ENCODE measurements at places on chromosomes 1 and 21.

GRCh38 chr1:42214447-42214871 lies 49.9 kb upstream of the GUCA2A start:
- no peak for DNase-seq

- peak; percentile 97 for DNase-seq
Observed at GRCh38 chr1:200483491-200484143, 73.8 kb upstream of the ZNF281 start.

- DNase-seq: no peak
Observed at GRCh38 chr1:39977202-39977601, 22.3 kb downstream of the MFSD2A start.

- DNase-seq: no peak
Observed at GRCh38 chr1:211910113-211910884, 79.7 kb upstream of the LPGAT1 start.

- DNase-seq: peak; percentile 61
Observed at GRCh38 chr1:17438318-17439249, 893 bp downstream of the RCC2 start.

DNA sequence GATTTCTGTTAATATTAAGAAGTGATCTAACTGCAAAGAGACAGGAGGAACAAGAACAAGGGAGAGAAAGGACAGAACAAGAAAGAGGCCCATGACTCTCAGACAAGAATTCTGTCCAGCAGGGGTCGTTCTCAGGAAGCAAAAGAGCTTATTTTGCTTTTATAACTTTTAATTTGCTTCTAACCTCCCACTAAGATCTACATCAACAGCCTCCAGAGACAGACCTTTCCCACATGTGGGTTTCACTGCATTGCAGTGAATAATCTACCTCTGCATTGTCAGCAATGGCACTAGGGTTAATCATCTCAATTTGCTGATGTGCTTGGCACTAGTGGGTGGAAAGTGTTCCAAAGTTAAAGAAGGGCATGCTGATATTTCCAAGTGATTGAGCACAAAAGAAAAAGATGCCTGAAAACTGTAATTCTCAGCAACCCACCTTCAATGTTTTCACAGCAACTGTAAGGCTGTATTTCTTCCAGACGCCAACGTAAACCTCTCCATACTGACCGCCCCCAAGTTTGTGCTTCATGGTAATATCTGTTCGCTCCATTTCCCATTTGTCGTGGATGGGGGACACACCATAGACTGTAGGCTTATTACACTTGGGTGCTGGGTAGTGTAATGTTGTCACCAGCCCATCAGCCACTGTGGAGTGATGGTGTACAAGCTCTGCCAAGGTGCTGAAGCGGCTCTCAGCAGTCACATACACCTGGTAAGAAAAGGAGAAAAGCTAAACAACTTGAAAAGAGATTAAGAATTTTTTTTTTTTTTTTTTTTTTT lies 39.5 kb downstream of the TOR3A start:
- peak; percentile 62 for DNase-seq

DNA sequence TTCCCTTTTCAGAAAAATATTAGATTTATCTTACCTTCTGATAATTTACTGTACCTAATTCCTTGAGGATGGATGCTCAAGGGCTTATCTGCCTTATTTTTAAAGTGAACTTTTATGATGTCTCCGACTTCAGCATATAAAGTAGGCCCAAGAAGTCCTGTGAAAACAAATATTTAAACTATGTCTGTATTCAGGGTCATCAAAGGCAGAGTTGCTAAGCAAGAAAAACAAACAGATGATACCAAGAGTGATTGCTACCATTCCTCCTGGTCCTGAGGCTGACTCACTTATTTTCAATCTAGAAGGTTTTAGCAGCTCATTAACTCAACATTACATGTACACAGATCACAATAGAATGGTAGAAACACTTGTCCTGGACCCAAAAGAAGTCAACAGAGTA lies 14.1 kb downstream of the F5 start:
- DNase-seq: no peak

GRCh38 chr1:201299968-201300367 lies 16.7 kb downstream of the PKP1 start:
- peak; percentile 68 for DNase-seq

DNA sequence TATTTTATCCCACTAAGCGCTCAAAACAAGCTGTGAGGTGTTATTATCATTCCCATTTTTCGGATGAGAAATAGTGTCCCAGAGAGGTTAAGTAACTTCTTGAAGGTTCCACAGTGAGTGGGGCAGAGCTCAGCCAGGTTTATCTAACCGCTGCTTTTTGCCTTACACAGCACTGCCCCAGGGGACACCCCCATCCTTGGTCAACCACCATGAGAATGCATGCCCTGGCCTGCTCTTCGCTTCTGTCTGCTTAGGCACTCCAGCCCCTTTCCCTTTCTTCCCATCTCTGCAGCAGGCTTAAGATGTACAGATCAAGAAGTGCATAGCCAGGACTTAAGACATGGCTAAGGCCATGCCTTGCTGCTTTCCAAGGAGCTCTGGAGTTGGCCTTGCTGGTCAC lies 159.0 kb upstream of the CD34 start:
- DNase-seq: no peak

DNA sequence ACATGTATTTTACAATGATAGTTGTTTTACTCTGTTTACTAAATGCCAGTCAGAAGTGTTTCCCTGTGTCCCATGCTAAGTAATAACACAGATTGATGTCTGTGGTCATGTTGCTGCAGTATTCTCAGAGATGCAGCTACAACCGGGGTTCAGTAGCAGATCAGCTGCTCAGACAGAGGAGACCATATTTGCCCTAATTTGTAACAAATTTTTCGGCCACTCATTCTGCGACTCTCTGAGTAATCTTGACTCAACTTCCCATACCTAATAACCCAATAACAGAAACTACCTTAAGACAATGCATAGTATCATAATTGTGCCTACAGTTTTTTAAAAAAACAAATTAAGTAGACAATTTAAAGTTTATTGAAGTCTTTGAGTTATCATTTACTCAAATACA lies 32.6 kb downstream of the NIBAN1 start:
- DNase-seq: no peak

DNA sequence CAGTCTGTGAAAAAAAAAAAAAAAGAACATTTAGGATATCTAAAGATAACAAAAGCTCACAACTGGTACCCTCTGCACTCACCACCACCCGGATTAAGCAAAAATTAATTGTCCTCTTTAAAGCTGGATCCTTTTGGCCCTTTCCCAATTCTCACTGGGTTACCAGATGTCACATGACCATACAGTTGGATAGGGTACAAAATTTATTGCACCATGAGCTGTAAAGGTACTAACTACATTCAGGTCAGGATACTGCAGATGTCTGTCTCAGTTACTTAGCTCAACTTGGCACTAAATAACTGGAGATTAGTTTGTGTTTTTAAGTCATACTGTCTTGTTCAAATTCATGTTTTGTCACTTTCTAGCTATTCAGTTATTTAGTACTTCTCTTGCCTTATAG lies 96.3 kb downstream of the GPATCH2 start:
- no peak for DNase-seq

DNA sequence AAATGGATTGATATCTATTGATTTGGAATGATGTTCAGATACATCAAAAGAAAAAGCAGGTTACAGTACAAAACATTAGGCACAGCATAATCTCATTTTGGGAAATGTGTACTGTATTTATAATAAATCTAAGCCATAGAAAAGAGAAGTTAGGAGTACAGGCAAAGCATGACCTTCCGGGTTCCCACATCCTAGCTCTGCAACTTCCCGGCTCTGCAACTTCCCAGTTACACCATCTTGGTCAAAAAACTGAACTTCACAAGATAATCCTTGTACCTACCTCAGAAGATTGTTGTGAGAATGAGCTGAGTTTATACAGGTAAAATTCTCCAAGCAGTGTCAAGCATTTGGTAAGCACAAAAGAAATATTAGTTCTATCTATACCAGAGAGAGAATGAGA lies 21.7 kb upstream of the SLC44A3 start:
- no peak for DNase-seq

DNA sequence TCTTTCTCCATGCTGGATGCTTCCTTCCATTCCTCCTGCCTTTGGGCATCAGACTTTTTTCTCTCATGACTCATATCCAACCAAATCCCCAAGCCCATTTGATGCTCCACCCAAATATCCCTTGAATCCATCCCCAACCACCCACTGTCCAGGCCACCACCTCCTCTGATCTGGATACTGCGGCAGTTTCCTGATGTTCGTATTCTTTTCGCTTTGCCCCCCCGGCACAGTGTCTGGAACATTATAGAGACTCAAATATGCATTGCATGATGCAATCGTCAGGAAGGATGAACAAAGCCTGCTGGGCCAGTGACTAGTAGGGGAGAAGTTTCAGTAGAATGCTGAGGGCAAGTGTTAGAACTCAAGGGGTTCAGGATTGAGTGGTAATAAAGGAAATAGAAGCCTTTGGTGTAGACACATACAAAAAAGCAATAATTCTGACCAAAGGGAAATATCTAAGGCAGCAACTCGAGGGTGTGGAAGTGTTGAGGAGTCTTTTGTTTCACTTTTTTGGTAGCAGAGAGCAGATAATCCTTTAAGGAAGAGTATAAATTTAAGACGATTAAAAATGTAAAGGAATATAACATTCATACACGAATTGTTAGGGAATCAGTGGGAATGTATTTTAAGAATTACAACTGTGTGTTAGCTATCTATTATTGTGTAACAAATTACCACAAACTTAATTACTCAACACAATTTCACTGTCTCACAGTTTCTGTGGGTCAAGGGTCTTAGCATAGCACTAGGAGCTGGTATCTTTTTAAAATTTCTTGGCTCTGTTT lies 7.5 kb downstream of the S100A11 start:
- peak; percentile 14 for DNase-seq

DNA sequence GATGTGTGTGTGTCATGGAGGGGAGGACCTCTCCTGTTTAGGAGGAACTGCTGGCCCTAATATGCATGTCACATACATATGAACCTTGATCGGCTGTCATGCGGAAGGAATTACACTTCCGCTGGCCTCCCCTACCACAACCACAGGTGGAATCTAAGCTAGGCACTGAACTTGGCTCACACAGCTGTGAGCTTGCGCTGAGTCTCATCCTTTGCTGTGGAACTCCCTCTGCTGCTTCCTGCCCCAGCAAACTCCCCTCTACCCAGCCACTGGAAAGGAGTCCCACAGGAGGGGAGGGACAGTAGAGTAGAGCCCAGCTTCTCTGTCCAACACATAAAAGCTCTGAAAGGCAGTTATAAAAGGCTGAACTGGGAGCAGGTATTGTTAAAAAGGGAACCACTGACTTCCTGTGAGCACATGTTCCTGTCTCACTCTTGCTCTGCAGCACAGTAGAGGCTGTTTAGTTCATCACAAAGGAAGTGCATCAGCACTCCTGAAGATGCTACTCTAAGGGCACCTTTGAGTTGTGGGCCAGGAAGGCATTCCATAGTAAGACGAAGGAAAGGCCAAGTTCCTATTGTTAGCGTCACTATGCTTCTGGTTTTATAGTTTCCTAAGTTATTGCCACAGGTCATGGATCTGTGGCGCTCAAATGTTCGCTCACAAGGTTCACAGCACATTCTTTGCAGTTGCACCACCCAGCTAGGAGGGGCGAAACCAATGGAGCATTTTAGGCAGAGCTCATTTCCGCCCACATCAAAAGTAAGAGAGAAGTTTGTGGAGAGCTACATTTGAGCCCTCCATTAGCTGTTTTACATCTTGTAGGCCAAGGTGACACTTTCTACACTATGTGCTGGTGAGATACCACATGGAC lies 17.7 kb upstream of the PTPRC start:
- no peak for DNase-seq

DNA sequence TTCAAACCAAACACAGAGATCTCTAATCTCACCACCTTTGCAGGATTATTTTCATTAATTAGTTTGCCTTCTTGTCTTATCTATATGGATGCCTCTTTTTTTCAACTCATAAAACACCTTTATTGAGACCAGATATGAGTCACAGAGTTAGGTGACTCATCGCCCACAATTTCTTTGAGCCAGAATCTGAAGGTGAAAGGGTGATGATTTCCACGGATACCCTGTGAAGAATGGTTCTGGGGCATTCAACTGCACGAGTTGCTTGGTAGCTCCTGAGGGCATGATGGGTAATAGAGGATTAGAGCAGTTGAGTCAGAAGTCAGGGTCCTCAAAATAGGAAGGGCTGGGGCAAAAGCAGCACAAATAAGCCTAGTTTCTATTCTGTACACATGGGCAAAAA lies 128.2 kb downstream of the TBX19 start:
- peak; percentile 64 for DNase-seq

DNA sequence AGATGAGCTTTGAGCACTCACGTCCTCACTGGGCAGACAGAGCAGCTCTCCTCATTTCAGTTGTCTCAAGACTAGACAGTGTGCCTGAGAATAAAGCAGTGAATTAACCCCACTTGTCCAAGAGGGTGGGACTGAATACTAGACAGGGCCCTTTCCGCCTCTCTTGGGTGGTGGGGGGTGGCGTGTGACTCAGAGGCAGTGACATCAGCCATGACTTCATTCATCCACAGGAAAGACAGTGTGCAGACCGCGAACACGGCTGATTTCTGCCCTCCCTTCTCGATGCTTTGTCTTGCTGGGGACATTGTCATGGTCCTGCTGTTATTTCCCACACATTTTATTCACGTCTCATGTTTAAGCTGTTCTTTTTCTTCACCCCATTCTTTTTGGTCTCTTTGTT lies 64.9 kb downstream of the FGGY start:
- no peak for DNase-seq

DNA sequence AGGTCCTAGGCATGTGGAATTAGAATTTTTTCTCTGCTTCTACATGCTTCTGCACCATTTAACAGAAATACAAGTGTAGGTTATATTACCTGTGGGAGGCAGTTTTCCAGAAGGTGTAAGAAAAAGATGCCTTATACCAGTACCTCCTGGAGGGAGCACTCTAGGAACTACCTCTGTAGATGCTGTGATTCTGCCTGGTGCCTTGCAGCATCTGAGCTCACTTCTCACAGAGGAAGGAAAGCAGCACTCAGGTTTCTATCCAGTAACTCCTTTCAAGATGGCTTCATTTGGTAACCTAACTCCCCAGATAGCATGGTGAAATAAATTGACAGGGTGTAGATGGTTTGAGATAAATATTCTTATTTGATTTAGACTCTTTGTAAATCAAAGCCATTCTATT lies 50.3 kb downstream of the GIPC2 start:
- DNase-seq: no peak

DNA sequence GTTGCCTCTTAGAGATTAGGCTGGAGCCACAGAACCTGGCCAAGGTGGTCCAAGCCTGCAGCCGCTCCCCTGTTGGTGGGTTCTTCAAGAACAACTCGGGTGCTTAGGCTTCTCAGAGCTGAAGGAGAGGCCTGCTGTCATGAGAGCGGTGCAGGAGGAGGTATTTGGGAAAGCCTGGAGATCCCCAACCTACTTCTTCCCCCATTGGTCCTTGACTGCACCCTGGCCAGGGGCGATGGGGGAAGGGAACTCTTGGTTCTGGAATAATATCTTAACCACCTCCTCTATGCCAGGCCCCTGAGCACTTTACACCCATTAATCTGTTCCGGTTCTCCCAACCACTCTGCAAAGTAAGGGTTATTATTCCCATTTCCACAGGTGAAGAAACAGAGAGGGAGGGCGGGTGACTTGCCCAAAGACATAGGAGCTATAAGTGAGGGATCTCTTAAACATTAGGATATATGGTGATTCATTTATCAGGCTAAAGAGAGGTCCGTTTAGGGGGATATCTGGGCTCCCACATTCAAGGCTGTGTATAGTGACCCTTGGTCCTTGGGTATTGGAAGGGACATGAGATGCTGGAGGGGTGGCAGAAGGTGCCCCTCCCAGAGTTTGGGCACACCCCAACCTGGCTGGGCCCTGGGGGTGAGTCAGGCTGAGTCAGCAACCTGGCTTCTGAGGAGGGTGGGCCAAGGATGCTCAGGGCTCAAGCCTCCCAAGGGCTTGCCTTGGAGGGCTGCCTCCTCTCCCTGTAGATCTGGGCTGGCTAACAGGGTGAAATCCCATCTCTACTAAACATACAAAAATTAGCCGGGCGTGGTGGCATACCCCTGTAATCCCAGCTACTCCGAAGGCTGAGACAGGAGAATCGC lies 5.2 kb downstream of the TRNP1 start:
- peak; percentile 51 for DNase-seq

All from ACHN (cell line).